ENCODE measurements at places on chromosomes 1 and 21. TPM values are rescaled to one million over a fixed set of nuclear protein-coding genes. Genes with fewer than 3 reads are reported as not detected.

Gene C1orf146
- not detected for total RNA-seq

GRCh38 chr1:94303005-94303404, 65.6 kb upstream of the ARHGAP29 start:
- H3K4me3 ChIP-seq: no peak overlapping the region
- H3K27ac ChIP-seq: no peak overlapping the region
- no peaks in the 10 kb centered on the region for H3K36me3 ChIP-seq

DNA sequence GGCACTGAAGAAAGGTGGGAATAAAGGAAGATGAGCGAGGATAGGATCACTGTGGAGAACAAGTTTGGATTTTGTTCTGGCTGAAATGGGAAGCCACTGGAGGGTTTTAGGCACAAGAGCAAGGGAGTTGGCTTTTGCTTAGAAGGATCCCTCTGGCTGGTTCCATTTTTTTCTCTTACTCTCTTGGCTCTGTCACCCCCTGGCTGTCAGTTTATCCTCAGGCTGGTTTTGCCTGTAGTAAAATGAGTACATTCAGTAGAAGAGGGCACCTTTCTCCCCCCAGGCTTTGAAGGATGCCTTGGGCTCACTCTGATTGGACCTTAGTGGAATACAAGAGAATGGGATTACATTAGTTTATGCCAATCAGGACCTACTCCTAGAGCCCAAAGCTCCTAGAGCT, 17.1 kb downstream of the CACHD1 start:
- H3K4me1 ChIP-seq: peaks cover 15% of the 10 kb centered on the region
- peaks cover 5% of the 10 kb centered on the region for H3K27me3 ChIP-seq
- H3K27ac ChIP-seq: no peak overlapping the region
- H3K4me3 ChIP-seq: no peak overlapping the region

- H3K27ac ChIP-seq: no peak overlapping the region
- H3K4me1 ChIP-seq: no peaks in the 10 kb centered on the region
- H3K27me3 ChIP-seq: no peaks in the 10 kb centered on the region
Measured at GRCh38 chr1:93471911-93472310, 24.0 kb downstream of the FNBP1L start.

DNA sequence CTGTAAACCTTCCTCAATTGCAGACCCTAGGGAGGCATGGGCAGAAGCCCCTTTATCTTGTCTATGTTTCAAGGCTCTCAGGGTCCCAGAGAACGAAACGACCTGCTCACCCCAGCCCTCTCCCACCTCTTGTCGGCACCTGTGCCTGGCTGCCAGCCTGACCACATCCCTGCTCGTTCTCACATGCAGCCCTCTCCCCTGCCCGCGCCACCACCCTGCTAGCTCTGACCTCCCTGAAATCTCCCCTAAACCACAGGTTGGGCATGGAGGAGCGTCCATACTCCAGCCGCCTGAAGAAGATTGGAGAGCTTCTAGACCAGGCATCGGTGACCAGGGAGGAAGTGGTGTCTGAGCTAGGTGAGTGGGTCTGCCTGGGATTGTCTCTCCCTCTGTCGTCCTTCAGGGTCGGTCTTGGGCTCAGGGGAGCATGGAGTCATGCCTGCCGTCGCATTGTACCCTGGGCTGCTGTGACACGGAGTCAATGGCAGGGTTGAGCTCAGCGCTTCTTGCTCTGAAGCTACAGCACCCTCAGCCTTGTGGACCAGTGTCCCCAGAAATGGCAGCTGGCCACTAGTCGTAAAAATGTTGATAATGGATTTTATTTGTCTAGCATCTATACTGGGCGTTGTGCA, 3.6 kb downstream of the ADPRS start:
- no peaks in the 10 kb centered on the region for H3K27me3 ChIP-seq
- DNase-seq: no peak
- peaks cover 7% of the 10 kb centered on the region for H3K36me3 ChIP-seq
- H3K4me1 ChIP-seq: peaks cover 10% of the 10 kb centered on the region
- no peak overlapping the region for H3K27ac ChIP-seq

GRCh38 chr1:113452921-113453770, 62.8 kb downstream of the MAGI3 start:
- no peak overlapping the region for H3K4me3 ChIP-seq
- H3K27me3 ChIP-seq: no peaks in the 10 kb centered on the region
- peak; percentile 1 for DNase-seq
- no peak overlapping the region for H3K27ac ChIP-seq
- H3K4me1 ChIP-seq: no peaks in the 10 kb centered on the region
- no peaks in the 10 kb centered on the region for H3K36me3 ChIP-seq

DNA sequence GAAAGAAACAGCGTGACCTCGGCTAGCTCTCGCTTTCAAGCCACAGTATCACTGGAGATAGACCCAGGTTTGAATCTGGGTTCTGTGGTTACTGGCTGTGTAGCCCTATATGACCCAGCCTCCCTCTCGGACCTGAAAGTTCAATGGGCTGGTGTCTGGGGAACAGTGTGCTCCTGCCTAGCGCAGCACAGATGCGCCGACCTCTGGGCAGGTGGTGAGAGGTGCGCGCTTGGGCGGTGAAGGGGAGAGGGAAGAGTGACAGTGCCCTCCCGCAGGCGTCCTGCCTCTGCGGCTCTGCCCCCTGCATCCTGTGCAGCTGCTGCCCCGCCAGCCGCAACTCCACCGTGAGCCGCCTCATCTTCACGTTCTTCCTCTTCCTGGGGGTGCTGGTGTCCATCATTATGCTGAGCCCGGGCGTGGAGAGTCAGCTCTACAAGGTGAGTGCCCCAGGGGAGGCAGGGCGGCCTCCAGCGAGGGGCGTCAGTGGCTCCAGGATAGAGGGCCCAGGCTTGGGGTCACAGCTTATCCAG, 10.5 kb downstream of the SERINC2 start:
- peaks cover 8% of the 10 kb centered on the region for H3K4me1 ChIP-seq
- H3K4me3 ChIP-seq: no peak overlapping the region
- no peaks in the 10 kb centered on the region for H3K36me3 ChIP-seq
- no peak overlapping the region for H3K27ac ChIP-seq
- H3K27me3 ChIP-seq: peaks cover 20% of the 10 kb centered on the region
- no peak for DNase-seq

DNA sequence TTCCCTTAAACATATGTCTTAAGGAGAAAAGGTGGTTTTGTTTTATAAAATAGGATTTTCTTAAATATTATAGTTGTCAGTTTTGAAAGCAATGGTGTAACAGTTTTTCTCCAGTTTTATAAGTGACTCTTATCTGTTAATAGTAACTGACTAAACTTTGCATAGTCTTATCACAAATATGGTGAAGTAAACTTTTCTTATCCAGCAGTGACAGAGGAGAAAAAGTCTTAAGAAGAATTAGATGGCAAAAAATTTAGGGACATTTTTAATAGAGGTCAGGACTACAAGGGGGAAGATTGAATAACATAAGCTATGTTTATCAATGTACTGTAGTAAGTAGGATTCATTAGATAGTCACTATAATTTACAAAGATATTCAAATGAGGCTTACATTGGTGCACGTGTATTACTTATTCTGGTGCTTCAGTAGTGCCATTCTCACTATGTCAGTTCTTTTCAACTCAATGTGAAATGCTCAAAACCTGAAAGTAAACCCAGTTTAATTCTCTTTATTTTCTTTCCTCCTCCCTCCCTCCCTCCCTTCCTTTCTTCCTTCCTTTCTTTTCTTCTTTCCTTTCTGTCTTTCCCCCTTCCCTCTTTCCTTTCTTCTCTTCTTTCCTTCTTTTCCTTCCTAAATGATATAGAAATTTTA, 26.1 kb downstream of the F3 start:
- no peak for DNase-seq
- H3K4me1 ChIP-seq: no peaks in the 10 kb centered on the region
- no peak overlapping the region for H3K4me3 ChIP-seq
- peaks cover 7% of the 10 kb centered on the region for H3K36me3 ChIP-seq
- no peaks in the 10 kb centered on the region for H3K27me3 ChIP-seq

DNA sequence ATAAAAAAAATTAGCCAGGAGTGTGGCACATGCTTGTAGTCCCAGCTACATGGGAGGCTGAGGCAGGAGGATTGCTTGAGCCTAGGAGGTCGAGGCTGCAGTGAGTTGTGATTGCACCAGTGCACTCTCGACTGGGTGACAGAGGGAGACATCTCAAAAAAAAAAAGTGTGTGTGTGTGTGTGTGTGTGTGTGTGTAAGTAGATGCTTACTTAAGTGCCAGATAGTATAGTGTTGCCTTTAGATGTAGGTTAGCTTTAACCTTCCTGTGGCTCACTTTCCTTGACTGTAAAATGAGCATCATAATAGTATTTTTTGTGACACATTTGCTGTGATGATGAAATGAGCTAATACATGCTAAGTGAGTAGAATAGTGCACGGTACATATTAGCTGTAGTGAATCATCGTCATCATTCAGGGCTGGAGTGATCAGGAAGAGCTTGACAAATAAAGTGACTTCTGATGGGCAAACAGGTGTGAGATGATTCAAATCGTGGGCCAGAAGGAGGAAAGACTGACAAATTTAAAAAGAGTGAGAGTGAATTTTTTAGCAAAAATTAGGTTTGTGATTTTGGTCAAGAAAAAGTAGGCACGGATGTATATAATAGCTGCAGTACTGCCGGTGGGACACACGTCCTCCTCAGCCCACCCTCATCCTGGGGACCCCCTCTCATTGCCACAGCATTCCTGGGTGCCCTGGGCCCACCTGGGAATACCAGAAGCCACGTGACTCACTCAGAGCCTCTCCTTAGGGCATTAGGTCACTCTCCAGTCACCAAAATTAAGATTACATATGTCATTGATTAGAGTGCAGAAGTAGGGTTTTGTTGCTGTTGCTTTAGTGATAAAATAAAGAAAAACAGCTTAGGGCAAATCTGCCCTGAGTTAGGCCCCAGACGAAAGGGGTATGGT, 33.9 kb downstream of the EIF2D start:
- peak overlapping the region; percentile 97 for H3K4me3 ChIP-seq
- H3K4me1 ChIP-seq: peaks cover 100% of the 10 kb centered on the region
- H3K27me3 ChIP-seq: no peaks in the 10 kb centered on the region
- H3K27ac ChIP-seq: peak overlapping the region; percentile 100

DNA sequence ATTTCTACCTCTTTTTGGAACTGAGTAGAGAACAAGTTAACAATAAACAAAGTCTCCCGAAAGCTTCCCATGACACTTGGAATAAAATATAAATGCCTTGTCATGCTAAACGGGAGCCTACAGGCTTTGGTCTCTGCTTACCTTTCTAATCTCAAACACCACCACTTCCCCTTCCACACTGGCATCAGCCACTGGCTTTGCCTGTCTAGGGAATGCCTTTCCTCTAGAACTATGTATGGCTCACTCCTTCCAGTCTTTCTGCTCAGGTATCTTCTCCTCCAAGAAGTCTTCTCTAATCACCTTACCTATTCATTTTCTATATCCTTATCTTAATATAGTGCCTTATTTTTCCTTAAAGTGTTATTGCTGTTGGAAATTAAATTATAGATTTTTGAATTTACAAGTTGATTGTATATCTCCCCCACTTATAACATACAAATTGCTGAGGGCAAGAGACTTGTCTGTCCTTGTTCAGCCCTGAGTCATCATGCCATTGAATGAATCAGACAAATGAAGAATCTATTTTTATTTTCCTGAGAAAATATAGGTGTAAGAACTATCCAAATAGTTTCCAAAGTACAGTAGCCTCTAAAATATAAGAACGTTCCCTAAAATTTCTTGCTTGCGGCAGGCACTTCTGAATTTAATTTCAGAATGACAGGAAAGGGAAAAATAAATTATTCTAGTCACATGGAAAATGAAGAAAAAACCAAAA, 119.2 kb downstream of the TM2D1 start:
- no peaks in the 10 kb centered on the region for H3K4me1 ChIP-seq
- no peaks in the 10 kb centered on the region for H3K27me3 ChIP-seq
- no peak overlapping the region for H3K27ac ChIP-seq
- no peaks in the 10 kb centered on the region for H3K36me3 ChIP-seq

DNA sequence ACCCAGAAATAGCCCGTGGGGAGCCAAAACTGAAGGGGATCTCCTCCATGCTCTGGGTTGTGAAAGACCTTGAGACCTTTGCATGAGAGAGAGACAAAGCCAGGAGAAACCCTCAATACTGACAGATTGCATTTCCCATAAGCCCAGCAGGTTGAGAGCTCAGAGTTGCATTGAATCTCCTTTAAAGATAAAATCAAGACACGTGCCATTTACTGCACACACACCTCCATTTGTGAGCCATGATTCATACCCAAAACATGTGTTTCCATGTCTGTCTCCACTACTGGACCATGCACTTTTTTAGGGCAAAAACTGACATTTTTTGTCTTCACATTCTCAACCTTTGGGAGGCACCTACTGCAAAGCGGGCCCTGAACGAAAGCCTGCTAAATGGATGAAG, 144.0 kb upstream of the NRIP1 start:
- H3K4me3 ChIP-seq: no peak overlapping the region
- H3K36me3 ChIP-seq: no peaks in the 10 kb centered on the region
- H3K27ac ChIP-seq: no peak overlapping the region
- H3K27me3 ChIP-seq: peaks cover 4% of the 10 kb centered on the region
- H3K4me1 ChIP-seq: no peaks in the 10 kb centered on the region
- no peak for DNase-seq

Gene CELA3A
- not detected for total RNA-seq

GRCh38 chr21:15130326-15130725, 65.5 kb upstream of the NRIP1 start:
- H3K27me3 ChIP-seq: peaks cover 21% of the 10 kb centered on the region
- no peak overlapping the region for H3K27ac ChIP-seq
- no peaks in the 10 kb centered on the region for H3K36me3 ChIP-seq
- no peak for DNase-seq
- H3K4me3 ChIP-seq: no peak overlapping the region

Gene MATN1
- total RNA-seq: 1.2 TPM

- H3K4me3 ChIP-seq: peak overlapping the region; percentile 85
- peaks cover 91% of the 10 kb centered on the region for H3K4me1 ChIP-seq
- DNase-seq: peak; percentile 53
- H3K27me3 ChIP-seq: no peaks in the 10 kb centered on the region
- H3K36me3 ChIP-seq: no peaks in the 10 kb centered on the region
- H3K27ac ChIP-seq: peak overlapping the region; percentile 94
Measured at GRCh38 chr1:25563330-25564215, 20.2 kb downstream of the LDLRAP1 start.

DNA sequence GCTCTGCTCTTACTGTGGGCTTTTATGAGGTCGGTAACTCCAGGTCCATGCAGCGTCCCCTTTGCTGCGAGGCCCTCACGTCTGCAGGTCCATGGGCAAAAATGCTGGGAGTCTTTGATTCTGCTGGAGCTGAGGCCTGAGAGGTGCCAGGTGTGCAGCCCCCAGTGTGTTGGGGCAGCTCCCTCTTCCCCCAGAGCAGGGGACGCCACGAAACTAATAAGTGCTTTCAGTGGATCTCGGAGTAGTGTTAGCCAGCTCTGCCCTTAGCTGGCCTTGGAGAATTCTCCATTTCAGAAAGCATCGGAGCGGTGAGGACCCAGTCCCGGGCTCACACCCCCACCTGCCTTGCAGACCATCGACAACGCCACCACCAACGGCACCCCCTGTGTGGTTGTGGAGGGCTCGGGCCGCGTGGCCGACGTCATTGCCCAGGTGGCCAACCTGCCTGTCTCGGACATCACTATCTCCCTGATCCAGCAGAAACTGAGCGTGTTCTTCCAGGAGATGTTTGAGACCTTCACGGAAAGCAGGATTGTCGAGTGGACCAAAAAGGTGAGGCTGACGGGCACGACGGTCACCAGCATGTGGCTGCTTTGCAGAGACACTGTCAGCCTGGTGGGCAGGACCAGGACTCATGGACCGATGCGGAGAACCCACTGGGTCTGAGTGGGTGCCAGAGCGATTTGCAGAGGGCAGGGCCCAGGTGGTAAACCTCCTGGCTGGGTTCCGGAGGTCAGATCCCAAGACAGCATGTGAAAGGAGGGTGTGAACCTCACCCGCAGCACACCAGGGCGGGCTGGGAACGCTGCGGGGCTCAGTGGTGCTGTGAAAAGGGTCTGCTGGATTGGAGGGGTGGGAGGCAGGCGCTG, 25.5 kb downstream of the TRPM2 start:
- no peak overlapping the region for H3K4me3 ChIP-seq
- H3K4me1 ChIP-seq: peaks cover 10% of the 10 kb centered on the region
- H3K27me3 ChIP-seq: no peaks in the 10 kb centered on the region
- DNase-seq: no peak

Gene MYCL
- total RNA-seq: 0.30 TPM
